ENCODE measurements at places on chromosomes 2 and 18.

DNA sequence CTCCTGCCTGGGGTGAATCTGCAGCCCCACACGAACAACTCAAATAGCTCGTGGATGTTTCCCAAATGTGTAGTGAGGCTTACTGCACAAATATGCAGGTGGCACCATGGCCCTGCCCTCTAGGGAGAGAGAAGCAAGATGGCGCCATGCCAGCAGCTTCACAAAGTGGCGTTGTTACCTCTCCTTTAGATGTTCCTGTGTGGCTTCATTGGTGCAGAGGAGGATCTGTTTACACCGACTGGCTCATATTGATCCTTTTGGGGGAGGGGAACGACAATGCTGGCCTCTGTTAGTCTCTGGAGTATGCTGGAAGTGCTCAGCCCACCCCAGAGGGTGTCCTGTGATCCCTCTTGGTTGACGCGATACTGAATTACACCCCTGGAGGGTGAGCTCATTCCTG, 99.5 kb upstream of the GATA6 start:
- no peak for DNase-seq

- no peak for DNase-seq
These were observed 114.9 kb downstream of the TCF4 start for GRCh38 chr18:55473058-55473457.

GRCh38 chr2:57920342-57920939, 126.2 kb upstream of the VRK2 start:
- DNase-seq = no peak

GRCh38 chr2:239793836-239794235, 231.3 kb downstream of the NDUFA10 start:
- no peak for DNase-seq

- no peak for DNase-seq
These were observed 25.5 kb upstream of the NFU1 start for GRCh38 chr2:69462780-69463179.

DNA sequence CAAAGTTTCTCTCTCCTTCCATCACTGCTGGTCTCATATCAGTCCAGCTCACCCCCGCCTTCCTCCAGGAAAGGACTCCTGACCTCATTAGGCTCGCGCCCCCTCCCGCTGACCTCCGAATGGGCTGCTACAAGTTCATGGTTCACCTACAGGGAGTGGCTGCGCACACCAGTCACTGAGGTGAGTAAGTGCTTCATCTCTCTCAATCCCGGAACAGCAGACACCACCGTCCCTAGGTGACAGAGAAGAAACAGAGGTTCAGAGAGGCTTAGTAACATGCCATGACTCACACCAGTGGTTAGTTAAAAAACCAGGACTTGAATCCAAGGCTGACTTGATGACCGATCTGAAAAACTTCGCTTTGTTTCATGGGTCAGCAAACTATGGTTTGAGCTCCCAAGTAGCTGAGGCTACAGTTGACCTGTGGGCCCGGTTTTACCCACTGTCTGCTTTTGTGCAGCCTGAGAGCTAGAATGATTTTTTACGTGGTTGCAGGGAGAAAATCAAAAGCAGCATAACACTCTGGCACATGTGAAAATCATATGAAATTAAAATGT, 42.0 kb downstream of the ZFP36L2 start:
- DNase-seq = peak; percentile 70

- no peak for DNase-seq
These were observed 266.9 kb downstream of the ZNF385B start for GRCh38 chr2:179594268-179595112.

GRCh38 chr2:175728032-175728431, 274.0 kb downstream of the LNPK start:
- DNase-seq = no peak

DNA sequence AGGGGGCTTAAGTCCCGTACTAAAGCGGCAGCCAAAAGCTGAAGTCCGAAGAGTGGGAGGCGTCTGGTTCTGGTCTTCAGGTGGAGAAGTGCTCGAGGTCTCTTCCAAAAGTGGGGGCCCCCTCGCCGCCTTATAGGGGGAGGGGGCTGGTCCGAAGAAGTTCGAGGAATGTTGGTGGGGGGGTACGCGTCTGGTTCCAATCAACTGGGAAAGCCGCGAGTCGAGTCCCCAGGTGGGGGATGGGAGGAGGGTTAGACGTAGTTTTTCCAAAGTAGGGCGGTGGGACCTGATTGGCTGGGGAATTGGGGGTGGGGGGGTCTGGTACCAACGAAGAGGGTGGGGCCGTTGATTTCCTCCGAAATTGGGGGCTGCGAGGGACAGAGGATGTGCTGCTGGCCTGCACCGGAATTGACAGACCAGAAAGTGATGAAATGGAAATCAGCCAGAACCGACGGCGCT, 594 bp downstream of the ITM2C start:
- peak; percentile 29 for DNase-seq

DNA sequence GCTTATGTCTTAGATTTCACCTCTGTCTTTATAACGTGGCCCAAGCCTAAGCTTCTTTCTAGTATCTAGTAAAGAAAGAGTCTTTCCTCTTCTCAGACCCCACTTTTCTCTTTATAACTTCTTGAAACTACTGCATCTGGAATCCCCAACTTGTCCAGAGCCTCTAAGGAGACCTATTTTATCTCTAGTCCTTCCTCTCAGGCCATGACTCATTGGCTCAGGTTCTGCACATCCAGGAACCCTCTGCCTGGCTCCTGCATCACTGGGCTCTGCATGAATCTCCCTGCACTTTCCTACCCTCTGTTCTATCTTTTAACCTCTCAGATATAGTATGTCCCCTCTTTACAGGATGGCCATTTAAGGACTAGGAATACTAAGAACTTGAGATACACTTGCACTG, 124.7 kb downstream of the DNAH6 start:
- DNase-seq = no peak

DNA sequence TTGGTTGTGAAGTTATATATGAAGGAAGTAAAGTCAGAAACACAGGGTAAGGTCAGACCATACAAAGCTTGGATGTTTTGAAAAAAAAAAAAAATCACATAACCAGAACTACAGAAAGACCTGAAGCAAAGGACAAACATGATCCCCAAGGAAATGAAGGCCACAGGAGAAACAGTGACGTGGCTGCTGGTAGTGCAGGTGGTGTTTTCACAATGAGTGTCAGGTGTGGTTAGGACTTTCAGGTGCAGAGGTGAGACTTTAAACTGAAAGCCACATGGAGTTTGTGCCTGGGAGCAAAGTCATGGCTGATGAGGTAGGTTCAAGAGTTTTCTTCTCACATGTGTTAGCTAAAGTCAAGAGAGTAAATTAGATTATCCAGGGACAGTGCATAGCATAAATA, 270.7 kb downstream of the PIEZO2 start:
- DNase-seq = no peak

- DNase-seq = no peak
These were observed 182.0 kb upstream of the LINC00305 start for GRCh38 chr18:64330931-64331330.

- no peak for DNase-seq
These were observed 165.4 kb downstream of the MSH2 start for GRCh38 chr2:47568164-47568850.

- DNase-seq = no peak
These were observed 934.8 kb upstream of the GYPC start for GRCh38 chr2:125721072-125721721.

GRCh38 chr2:138531913-138532312, 30.3 kb downstream of the SPOPL start:
- DNase-seq = no peak

DNA sequence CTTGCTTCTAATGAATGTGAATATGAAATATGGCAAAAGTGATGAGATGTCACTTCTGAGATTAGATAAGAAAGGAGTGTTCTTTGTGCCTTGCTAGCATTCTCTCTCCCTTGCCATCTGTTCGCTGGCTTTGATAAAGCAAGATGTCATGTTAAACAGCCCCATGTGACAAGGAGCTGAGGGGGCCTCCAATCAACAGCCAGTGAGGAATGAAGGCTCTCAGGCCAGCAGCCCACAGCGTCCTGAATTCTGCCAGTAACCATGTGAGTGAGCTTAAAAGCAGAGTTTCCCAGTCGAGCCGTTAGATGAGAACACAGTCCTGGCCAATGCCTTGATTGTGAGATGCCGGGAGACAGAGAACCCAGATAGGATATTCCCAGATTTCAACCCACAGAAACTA, 198.8 kb downstream of the IRS1 start:
- no peak for DNase-seq

DNA sequence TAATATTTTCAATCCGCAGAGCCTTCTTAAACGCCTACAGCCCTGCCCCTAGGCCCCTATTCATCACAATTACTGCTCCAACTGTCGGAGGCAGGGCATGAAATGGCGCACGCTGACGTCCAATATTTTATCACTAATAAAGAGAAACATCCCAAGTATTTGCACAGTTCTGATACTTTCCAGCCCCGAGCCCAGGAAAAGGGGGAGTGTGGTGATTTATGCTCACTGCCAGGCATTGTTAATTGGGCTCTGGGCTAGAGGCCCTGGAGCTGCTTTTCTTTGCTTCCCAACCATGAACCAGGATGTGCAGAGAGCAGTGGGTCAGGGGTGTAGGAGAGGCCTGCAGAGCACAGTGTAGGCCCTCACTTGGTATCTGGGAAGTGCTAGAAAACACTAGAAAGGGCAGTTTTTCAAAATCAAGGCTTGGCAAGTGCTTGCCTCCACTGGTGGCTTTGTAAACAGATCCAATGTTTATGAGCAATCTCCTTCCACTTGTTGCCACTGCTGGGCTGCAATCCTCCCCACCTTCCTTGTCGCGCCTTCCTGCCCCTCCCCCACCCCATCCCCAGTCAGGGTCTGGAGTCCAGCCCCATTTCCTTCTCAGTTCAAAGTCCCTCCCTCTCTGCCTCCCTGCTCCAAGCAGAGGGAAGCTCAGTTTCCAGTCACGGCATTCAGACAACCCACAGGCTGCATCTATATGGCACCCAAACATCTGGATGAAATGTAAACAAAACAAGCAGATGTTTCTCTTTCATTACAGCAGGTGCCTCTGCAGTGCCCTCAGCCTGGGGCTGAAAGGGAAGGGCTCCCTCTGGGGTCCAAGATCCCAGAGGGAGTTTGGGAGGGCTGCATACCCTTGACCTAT, 83.9 kb upstream of the PKDCC start:
- peak; percentile 69 for DNase-seq

- peak; percentile 94 for DNase-seq
These were observed 153.2 kb downstream of the HDAC4 start for GRCh38 chr2:239247401-239248245.
